Adrenal gland (tissue), 19 donors: ENCODE measurements at places on chromosomes 3 and 15. TPM values are rescaled to one million over a fixed set of nuclear protein-coding genes. Genes with fewer than 3 reads are reported as not detected.

DNA sequence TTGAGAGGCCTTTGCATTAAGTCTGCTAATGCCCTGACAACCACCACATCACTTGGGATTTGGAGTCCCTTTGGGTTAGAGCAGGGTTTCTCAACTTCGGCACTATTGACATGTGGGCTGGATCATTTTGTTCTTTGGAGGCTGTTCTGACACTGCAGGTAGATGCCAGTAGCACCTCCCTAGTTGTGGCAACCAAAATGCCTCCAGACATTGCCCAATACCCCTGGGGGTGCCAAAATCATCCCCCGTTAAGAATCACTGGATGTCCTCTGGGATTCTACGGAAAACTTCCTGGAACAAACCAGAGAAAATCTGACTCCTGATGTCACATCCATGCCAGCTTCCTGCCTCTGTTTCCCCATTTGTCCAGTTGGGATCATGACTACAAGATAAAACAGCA is 37.2 kb upstream of the BLM start:
- no peaks in the 10 kb centered on the region for H3K27me3 ChIP-seq
- no peak for DNase-seq
- H3K27ac ChIP-seq = peak overlapping the region; percentile 71
- no peak overlapping the region for H3K4me3 ChIP-seq

- no peak for DNase-seq
- no peak overlapping the region for H3K27ac ChIP-seq
- H3K36me3 ChIP-seq = no peaks in the 10 kb centered on the region
- H3K4me1 ChIP-seq = no peaks in the 10 kb centered on the region
- H3K27me3 ChIP-seq = no peaks in the 10 kb centered on the region
Measured at GRCh38 chr3:37162501-37163245, 11.7 kb downstream of the LRRFIP2 start.

Gene TMEM39A
- total RNA-seq = 70.5 TPM

Gene KCTD6
- 11.6 TPM for total RNA-seq

Gene CDCP1
- 2.6 TPM for total RNA-seq

- no peak for DNase-seq
- H3K36me3 ChIP-seq = no peaks in the 10 kb centered on the region
- H3K4me3 ChIP-seq = no peak overlapping the region
- H3K27ac ChIP-seq = peak overlapping the region; percentile 1
- H3K27me3 ChIP-seq = no peaks in the 10 kb centered on the region
Measured at GRCh38 chr3:1092061-1092460, 763 bp upstream of the CNTN6 start.

Gene PPP4R2
- total RNA-seq = 77.0 TPM
